ENCODE measurements at places on chromosomes 6 and 20.

DNA sequence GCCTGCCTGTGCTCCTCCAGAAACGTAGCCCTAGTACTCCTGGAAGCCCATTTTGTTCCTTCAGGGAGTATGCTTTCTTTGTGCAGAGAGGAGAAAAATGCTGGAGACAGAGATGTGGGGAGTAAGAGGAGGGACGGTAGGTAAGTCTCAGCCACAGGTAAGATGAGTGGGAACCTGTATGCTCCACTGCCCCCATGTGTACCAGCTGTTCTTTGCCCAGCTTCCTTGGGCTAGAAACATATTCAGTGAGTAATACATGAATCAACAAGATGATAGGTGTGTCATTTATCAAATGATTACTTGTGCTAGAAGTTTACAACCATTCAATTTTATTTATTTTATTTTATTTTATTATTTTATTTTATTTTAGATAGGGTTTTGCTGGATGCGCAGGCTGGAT lies 13.6 kb upstream of the CEP85L start:
- no peak for DNase-seq

DNA sequence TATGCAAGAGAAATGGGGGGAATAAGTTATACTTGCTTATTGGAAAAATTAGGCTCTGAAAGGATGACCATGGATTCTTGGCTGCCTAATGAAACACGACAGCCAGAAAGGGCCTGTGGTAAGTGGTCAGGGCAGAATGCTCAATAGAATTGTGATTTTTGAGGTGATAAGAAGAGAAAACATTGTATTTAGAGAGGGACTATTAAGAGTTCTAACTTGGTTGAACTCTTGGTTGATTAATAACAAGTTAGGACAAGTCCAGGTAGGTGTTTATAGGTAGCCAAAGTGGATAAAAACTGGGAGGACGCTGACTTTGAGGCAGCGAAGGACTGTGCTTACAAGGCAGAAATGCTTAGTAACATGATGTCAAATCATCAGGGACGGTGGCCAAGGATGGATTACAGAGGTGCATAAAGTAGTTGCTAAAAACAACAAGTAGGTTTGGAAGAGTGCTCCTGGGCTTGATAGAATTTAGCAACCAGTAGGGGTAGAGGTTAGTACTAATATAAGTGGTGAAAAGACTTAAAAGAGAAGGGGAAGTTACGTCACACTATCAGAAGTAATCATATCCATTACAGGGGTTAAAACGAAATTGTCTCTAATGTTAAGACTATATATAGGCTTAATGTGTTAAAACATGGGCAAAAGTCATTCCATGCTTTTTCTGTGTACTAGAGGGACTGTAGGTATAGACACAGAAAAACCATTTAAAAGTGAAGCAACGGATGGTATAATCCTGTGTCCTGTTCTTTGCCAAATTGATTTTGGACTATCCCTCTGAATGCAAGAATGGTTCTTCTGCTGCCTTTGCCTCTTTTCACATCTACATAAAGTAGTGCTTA lies 98.6 kb downstream of the EYA4 start:
- no peak for DNase-seq

- DNase-seq: peak; percentile 85
Measured at GRCh38 chr6:151389618-151390275, 1.6 kb downstream of the ZBTB2 start.

DNA sequence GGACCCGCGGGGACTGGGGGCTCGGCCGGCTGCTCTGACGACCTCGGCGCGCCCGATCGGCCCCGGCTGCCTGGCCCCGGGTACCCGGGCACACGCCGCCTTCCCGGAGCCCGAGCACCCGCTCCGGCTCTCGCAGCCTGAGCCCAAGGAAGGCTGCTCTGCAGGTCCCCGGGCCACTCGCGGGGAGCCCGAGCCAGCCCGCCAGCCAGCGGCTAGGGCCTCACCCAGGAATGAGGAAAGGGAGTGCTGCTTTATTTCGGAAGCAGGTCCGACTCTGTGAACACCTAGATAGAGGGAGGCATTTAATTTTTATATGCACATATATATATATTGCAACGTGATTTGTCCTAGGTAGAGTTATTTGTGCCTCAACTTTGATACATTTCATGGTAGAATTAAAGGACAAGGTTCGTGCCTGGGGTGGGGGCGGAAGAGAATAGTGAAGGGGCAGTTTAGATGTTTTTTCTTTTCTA lies 15.5 kb downstream of the FOXA2 start:
- DNase-seq: no peak

DNA sequence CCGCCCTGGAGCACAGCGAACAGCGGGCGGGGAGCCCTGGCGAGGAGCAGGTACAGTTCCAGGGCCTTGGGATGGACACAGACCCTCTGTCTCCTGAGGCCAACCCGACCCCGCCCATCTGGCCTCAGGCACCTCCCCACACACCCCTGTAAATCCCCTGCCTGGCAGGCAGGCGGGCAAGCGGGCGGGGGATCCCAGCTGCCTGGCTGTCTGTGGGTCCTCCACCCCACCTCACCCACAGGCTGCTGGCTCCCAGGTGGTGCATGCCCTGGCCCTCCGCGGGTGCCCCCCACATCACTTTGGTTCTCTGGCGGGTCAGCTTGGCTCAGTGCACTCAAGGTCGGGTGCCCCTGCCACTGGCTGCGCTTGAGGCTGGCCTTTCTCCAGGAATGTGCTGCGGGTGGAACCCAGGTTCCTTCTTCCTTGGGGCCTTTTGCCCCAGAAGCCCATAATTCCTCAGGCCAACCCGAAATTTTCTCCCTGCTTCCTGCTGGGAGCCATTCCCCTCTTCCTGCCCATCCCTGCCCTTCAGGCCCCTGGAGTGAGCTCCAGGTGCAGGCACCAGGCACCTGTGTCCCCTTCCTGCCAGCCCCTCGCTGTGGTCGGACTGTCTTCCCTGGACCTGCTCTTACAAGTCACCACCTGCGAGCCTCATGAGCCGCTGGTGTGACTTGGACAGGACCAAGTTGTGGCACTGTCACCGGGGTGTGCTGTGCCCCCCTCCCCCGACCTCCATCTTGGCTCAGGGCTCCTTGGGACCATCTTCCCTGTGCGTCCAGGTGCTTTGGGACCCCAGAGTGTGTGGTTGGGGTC lies 5.3 kb upstream of the TNFRSF6B start:
- DNase-seq: no peak

GRCh38 chr6:4103929-4104328 lies 25.0 kb upstream of the FAM217A start:
- DNase-seq: no peak

GRCh38 chr6:36823421-36824096 lies 15.7 kb downstream of the CPNE5 start:
- no peak for DNase-seq
